ENCODE measurements at places on chromosomes 6 and 20. TPM values are rescaled to one million over a fixed set of nuclear protein-coding genes. Genes with fewer than 3 reads are reported as not detected.

The ULBP2 gene
- 7.3 TPM for total RNA-seq

The OPRM1 gene
- total RNA-seq, result not detected

The CLVS2 gene
- total RNA-seq, result not detected

The KIF25 gene
- total RNA-seq, result not detected

The SLC24A3 gene
- 0.79 TPM for total RNA-seq

The C20orf141 gene
- total RNA-seq, result not detected

The SLC35B3 gene
- total RNA-seq, result 32.4 TPM

GRCh38 chr6:27893059-27893835, 18.9 kb downstream of the OR2B2 start:
- DNase-seq, result peak; percentile 99
- peak overlapping the region; percentile 91 for H3K27ac ChIP-seq
- H3K36me3 ChIP-seq, result no peaks in the 10 kb centered on the region
- peak overlapping the region; percentile 98 for H3K4me3 ChIP-seq
- no peaks in the 10 kb centered on the region for H3K27me3 ChIP-seq

DNA sequence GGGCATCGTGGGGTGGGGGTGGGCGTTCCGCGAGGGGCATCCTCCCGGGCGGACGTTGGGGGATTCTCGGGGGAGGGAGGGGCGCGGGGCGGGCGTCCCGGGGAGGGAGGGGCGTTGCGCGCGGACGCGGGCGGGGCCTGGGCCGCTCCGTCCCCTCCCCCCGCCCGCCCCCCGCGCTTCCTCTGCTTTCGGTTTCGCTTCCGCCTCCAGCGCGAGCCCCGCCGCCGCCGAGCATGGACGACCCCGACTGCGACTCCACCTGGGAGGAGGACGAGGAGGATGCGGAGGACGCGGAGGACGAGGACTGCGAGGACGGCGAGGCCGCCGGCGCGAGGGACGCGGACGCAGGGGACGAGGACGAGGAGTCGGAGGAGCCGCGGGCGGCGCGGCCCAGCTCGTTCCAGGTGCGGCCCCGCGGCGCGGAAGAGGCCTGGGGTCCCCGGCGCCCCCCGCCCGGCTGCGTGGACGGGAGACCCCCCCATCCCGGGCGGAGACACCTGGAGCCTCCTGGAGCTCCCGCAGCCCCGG, at the start of gene OGFR:
TSS of gene OGFR (plus strand) at position 209 of the 528 bp plus-strand sequence. CDS start at position 234, 25 bp downstream.
- peak within 1 kb of the TSS; percentile 66 for H3K27ac ChIP-seq
- H3K4me3 ChIP-seq, result peak within 1 kb of the TSS; percentile 77
- H3K36me3 ChIP-seq, result peaks cover 10% of the 10 kb centered on the region
- peak; percentile 21 for DNase-seq

DNA sequence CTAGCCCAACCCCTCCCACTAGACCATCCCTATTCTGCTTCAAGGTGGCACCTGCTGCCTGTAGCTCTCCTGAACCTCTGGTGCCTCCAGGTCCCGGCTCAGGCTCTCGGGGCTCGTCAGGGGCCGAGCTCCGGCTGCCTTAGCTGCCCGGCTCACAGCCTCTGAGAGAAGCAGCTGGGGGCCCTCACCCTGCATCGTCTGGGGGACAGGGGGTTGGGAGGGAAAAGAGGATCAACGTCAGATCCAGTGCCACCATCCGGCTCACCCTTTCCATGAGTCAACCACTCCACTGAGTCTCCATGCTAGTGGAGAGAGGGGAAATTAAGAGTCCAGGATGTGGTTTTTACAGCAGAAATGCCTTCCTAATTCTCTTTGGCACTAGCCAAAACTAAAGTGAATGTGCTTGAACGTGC, 13.0 kb downstream of the BAG6 start:
- no peaks in the 10 kb centered on the region for H3K27me3 ChIP-seq
- peaks cover 13% of the 10 kb centered on the region for H3K4me1 ChIP-seq
- peak; percentile 72 for DNase-seq
- no peak overlapping the region for H3K4me3 ChIP-seq
- H3K36me3 ChIP-seq, result peaks cover 58% of the 10 kb centered on the region

GRCh38 chr20:15831201-15831600, 742.0 kb downstream of the KIF16B start:
- no peaks in the 10 kb centered on the region for H3K27me3 ChIP-seq
- H3K27ac ChIP-seq, result no peak overlapping the region
- DNase-seq, result no peak
- H3K4me1 ChIP-seq, result no peaks in the 10 kb centered on the region

GRCh38 chr6:37433657-37434271, 743 bp downstream of the CMTR1 start:
- H3K36me3 ChIP-seq, result peaks cover 7% of the 10 kb centered on the region
- DNase-seq, result no peak
- peak overlapping the region; percentile 68 for H3K27ac ChIP-seq
- H3K27me3 ChIP-seq, result peaks cover 2% of the 10 kb centered on the region
- H3K4me3 ChIP-seq, result peak overlapping the region; percentile 88

DNA sequence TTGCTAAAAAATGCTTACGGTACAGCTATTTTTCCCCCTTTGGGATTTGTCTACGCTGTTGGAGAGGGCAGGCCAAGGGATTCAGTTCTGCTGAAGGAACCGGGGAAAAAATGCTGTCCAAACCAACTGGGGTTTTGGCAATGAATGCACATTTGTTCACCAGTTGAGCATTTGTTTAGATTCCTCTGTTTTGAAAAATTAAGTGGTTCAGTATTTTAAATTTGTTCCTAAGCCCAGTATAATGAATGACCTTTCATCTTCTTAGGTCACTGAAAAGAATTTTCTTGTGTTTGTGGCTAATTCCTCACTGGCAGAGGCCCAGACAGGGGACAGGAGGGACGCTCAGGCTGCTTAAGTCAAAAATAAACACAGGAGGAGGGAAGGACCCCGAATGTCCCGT, 10.8 kb upstream of the EYA2 start:
- peaks cover 11% of the 10 kb centered on the region for H3K27me3 ChIP-seq
- no peaks in the 10 kb centered on the region for H3K4me1 ChIP-seq
- H3K27ac ChIP-seq, result no peak overlapping the region
- no peaks in the 10 kb centered on the region for H3K36me3 ChIP-seq

DNA sequence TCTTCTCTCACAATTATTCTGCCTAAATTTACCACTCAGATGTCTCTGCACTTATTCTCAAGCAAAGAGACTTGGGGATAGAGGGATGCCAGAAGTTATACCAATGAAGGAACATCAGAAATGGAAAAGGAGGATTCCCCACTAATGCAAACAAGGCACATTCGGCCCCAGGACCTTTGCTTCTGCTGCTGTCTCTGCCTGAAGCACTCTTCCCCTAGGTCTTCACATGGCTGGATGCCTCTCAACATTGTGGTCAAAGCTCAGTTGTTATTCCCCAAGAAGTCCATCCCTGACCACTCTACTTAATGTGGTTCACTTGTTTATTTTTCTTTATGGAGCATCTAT, 508.7 kb downstream of the DOK5 start:
- H3K27me3 ChIP-seq, result no peaks in the 10 kb centered on the region
- DNase-seq, result no peak
- no peaks in the 10 kb centered on the region for H3K36me3 ChIP-seq
- H3K4me1 ChIP-seq, result no peaks in the 10 kb centered on the region

- no peak for DNase-seq
- H3K4me3 ChIP-seq, result no peak overlapping the region
- H3K27me3 ChIP-seq, result no peaks in the 10 kb centered on the region
- H3K4me1 ChIP-seq, result no peaks in the 10 kb centered on the region
- no peaks in the 10 kb centered on the region for H3K36me3 ChIP-seq
- H3K27ac ChIP-seq, result no peak overlapping the region
Observed at GRCh38 chr20:29878777-29879442, 1378.6 kb upstream of the DEFB115 start.

DNA sequence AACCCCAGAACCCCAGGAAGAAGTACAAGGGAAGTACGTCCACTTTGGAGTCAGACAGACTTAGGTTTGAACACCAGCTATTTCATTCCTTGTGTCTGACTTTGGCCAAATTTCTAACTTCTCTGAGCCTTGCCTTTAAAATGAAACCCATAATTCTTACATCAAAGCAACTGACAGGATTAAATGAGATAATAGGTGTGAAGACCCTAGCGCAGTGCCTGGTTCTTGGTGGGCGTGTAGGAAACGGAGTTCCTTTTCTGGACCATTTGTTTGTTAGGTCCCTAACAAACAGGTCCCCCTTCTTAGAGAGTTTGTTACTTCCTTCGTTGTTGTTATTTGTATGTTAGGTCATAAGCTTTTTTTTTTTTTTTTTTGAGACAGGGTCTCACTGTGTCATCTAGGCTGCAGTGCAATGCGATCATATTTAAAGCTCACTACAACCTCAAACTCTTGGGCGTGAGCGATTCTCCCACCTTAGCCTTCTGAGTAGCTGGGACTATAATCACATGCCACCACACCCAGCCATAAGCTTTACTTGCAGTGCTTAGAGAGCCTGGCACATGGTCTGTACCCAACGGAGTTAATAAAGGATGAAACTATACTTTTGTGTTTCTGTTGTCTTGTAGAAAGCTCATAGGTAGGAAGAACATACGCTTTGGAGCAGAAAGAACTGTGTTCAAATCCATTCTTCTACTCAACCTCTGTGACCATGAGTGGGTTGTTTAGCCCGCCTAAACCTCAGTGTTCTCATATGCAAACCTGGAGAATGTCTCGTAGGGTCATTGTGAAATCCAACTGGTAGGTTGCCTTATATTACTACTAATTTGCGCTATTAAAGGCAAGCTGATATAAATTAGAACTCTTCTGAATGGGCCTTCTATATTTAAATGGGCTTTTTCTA, 21.8 kb upstream of the MROH8 start:
- DNase-seq, result no peak
- no peak overlapping the region for H3K4me3 ChIP-seq
- peak overlapping the region; percentile 91 for H3K27ac ChIP-seq
- peaks cover 47% of the 10 kb centered on the region for H3K36me3 ChIP-seq
- no peaks in the 10 kb centered on the region for H3K27me3 ChIP-seq
- H3K4me1 ChIP-seq, result peaks cover 15% of the 10 kb centered on the region

GRCh38 chr20:56171087-56172012, 77.2 kb upstream of the MC3R start:
- H3K36me3 ChIP-seq, result no peaks in the 10 kb centered on the region
- no peaks in the 10 kb centered on the region for H3K27me3 ChIP-seq
- DNase-seq, result no peak
- no peaks in the 10 kb centered on the region for H3K4me1 ChIP-seq
- no peak overlapping the region for H3K4me3 ChIP-seq

- H3K36me3 ChIP-seq, result no peaks in the 10 kb centered on the region
- H3K4me1 ChIP-seq, result no peaks in the 10 kb centered on the region
Observed at GRCh38 chr20:20293691-20294385, 74.1 kb upstream of the INSM1 start.

DNA sequence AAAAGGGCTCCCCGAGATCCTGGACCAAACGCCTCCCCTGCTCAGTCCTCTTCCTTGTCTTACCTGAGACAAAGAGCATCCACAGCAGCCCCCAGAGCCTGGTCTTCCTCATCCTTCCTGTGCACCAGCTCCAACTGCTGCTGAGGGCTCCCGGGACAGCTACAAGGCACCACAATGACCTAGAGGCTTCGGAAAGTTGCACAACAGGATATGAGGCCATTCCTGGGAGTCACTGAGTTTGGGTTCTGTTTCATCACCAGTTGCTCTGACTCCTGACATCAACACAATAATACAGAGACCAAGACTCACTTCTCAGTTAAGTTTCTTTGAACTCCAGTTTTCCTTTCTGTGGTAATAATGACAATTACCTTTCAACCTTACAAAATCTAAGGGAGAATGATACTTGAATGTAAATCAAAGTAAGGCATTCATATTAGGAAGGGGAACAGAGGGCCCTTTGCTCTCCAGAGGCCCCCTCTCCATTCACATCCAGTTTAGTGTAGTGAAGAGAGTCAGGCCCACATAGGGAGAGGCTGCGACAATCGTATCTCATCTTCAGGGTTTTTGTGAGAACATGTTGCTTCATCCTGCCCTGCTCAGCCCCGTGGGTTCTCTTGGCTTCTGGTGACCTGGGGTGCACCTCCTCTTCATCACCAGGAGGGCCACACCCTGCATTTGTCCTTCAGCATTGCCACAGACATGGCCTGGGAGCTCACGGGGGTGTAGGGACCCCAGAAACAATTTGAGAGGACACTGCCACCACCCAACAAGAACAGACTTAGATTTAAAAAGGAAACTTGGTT, at the start of gene TREM1:
TSS of gene TREM1 (minus strand) at position 139 of the 803 bp plus-strand sequence. CDS start at position 112, 27 bp downstream.
- no peaks in the 10 kb centered on the region for H3K36me3 ChIP-seq
- no peak within 1 kb of the TSS for H3K27ac ChIP-seq
- H3K27me3 ChIP-seq, result peaks cover 4% of the 10 kb centered on the region
- H3K4me1 ChIP-seq, result no peaks in the 10 kb centered on the region
- DNase-seq, result no peak

DNA sequence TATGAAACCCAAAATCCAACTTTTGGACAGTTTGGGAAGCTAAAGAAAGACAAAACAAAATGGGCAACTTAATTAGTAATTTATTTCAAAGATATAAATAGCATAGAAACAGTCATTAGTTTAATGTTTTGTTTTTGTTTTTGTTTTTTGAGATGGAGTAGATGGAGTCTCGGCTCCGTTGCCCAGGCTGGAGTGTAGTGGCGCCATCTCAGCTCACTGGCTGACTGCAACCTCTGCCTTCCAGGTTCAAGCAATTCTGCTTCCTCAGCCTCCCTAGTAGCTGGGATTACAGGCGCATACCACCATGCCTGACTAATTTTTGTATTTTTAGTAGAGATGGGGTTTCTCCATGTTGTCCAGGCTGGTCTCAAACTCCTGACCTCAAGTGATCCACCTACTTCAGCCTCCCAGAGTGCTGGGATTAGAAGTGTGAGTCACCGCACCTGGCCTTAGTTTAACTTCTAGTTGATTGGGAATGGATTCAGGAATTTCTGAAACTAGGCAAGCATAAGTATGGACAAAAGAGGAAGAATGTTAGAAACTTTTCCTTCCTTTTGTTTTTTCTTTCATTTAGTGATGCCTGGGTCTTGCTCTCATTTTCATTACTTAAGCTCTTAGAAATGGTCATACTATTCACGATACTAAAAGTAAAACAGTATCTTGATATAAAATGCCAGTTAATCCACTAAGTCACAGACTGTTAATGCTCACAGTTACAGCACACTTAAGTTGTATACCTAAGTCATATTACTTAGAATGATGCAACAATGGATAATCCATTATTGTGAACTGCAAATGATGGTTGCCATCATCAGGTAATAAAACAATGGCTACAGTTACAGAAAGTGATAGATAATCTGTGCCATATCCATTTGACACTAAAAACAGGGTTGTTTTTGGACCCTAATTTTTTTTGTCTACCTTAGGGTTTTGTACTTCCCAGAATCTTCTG, 8.2 kb downstream of the SENP6 start:
- H3K27me3 ChIP-seq, result no peaks in the 10 kb centered on the region
- H3K36me3 ChIP-seq, result no peaks in the 10 kb centered on the region
- no peak overlapping the region for H3K4me3 ChIP-seq
- H3K4me1 ChIP-seq, result no peaks in the 10 kb centered on the region
- no peak overlapping the region for H3K27ac ChIP-seq
- DNase-seq, result peak; percentile 77

- H3K4me1 ChIP-seq, result peaks cover 6% of the 10 kb centered on the region
- no peak overlapping the region for H3K4me3 ChIP-seq
Observed at GRCh38 chr6:36753671-36754405, 56.2 kb downstream of the RAB44 start.

GRCh38 chr6:135797361-135797760, 54.1 kb upstream of the PDE7B start:
- H3K4me3 ChIP-seq, result no peak overlapping the region
- no peaks in the 10 kb centered on the region for H3K4me1 ChIP-seq
- H3K27me3 ChIP-seq, result no peaks in the 10 kb centered on the region
- H3K36me3 ChIP-seq, result no peaks in the 10 kb centered on the region
- DNase-seq, result no peak

All from astrocyte (in vitro differentiated cells and primary cell).